ENCODE measurements at places on chromosomes 11 and 22. TPM values are rescaled to one million over a fixed set of nuclear protein-coding genes. Genes with fewer than 3 reads are reported as not detected.
A peak's percentile ranks its signal among the peaks of the same experiment; 100 is the strongest.

The ACRV1 gene
- not detected for total RNA-seq

The CDC42EP2 gene
- 21.0 TPM for total RNA-seq

The PRR33 gene
- not detected for total RNA-seq

- no peak for DNase-seq
Measured at GRCh38 chr11:122069707-122070360, 46.2 kb downstream of the BLID start.

DNA sequence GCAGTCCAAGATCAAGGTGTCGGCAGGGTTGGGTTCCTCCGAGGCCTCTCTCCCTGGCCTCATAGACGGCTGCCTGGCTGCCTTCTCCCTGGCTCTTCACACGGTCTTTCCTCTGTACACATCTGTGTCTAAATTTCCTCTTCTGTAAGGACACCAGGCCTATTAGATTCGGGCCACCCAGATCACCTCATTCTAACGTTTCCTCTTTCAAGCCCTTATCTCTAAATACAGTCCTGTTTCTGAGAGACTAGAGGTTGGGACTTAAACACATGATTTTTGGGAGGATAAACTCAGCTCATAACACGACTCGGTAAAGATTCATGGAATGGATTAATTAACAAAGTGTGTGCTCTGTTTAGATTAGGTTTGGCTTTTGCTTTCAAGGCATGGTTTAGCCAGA, 136.0 kb upstream of the SORL1-AS1 start:
- no peak for DNase-seq

GRCh38 chr11:128133501-128133900, 453.9 kb downstream of the ETS1 start:
- no peak for DNase-seq

DNA sequence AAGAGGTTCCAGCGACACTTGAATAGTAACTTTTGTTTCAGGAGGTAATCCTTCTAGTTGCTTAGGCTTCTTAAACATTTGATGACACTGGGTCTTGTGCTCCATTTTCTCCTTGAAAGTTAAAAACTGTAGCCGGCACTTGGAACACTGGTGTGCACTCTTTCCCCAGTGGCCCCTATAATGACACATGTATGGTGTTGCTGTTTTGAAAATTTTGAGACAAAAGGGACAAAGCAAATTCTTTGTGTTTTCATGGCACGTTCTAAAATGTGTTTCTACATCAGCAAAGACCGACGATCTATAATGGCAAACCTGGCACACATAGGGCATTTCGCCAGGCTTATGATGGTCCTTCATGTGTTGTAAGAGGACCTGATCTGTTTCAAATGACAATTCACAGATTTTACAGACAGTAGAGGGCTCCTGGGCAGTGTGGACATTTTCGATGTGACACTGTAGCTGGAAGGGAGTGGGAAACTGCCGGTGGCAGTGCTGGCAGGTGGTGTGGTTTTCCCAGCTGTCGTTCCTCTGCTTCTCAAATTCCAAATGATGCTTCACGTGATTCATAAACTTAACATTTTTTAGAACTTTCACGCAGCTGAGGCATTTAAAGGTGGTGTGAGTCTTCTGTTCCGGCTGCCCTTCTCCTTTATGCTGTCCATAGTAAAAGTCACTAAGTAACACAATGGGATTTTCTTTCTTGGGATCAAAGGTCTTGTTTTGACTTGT, 20.5 kb downstream of the ZNF280B start:
- DNase-seq: no peak

GRCh38 chr22:41401781-41402648, 20.3 kb downstream of the TEF start:
- DNase-seq: peak; percentile 89

DNA sequence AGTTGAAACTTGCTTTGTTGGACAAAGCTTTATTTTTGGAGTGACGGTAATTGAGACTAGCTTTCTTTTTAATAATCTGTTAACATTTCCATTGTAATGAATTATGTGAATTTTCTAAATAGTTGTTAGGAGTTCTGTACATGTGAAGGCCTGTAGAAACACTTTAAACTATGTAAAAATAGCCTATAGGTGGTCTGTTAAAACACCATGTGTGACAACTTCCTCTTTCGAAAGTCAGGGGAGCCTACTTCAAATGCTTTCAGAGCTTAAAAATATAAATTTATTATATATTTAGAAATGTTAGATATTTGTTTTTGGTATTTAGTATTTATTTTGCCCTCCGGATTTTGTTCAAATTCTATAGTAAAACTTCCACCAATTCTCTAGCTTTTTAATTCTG, 28.7 kb downstream of the DDIAS start:
- no peak for DNase-seq

GRCh38 chr11:104015649-104016415, 20.6 kb upstream of the DDI1 start:
- no peak for DNase-seq

GRCh38 chr22:32106930-32107329, 52.2 kb downstream of the C22orf42 start:
- DNase-seq: no peak

Measured in ureter (tissue), 1 donor.